ENCODE measurements at places on chromosomes 2 and 18.

DNA sequence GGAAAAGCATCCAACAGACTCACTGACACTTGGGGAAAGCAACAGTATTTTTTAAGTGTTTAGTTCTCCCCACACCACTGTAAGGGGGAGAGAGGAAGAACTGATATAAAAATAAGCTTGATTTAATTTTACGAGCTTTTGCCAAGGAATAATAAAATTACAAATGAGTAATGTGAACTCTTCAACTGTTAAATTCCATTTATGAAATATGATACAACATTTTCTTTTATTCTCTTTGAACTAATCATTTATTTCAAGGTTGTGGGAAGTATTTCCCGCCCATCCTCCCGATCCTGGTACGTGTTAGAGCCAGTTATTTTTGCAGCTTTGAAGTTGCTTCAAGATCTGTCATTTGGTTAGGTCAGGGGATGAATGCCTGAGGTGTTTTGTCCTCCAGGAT lies 35.2 kb downstream of the WDPCP start:
- DNase-seq = no peak

DNA sequence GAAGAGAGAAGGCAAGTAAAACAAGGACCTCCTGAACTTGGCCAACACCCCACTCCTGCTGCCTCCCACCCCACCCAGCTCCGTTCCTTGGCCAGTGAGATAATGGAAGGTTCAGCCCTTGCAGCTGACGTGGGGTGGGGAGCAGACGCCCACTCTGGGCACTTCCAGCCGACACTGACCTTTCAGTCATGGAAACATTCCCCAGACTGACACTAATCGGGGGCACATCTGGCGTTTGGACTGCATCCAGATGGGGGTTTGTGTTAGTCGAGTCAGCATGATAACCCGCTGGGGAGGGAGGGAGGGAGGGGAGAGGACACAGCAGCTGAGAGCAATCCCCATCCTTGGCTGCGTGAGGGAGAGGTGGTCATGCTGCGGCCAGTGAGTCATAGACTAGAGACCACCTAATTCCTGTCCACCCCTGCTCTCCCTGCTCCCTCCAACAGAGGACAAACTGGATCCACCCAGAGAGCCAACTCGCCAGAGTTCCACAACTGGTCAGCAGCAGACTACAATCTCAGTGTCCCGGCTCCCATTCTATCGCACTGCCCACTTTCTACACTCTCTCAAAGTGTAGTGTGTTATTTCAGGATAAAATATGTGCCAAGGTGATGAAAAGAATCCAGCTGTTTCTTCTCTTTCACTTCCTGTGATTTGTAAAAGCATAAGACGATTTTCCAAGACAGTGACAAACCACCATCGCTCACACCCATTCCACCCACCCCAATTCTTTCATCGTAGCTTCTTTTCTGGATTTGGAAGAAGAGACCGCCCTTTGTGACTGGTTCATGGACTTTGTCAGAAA lies 115.4 kb upstream of the PKDCC start:
- DNase-seq = no peak

- no peak for DNase-seq
Observed at GRCh38 chr18:62741584-62741983, 26.2 kb downstream of the PHLPP1 start.

- no peak for DNase-seq
Observed at GRCh38 chr18:78659748-78660147, 319.9 kb upstream of the SALL3 start.

DNA sequence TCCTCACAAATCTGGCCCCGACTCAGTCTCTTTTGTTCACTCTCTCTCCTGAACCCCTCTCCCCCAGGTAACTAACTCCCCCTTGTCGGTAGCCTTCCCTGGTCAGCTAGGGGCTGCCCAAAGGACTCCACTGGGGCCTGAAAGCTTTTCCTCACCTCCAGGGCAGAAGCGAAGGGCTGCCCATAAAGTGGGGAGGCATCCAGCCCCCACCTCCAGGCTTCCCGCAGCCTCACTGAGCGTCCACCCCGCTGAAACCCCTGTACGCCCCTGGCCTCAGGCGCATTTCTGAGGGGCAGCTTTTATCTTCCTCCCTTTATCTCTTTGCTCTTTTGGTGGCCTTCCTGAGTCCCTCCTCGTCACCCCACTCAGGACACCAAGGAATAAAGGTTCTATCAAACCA lies 249.3 kb downstream of the CYP26B1 start:
- DNase-seq = no peak

- DNase-seq = no peak
Observed at GRCh38 chr2:229511524-229511923, 202.8 kb downstream of the DNER start.

GRCh38 chr18:43367895-43368294 lies 90.6 kb upstream of the SYT4 start:
- DNase-seq = no peak

GRCh38 chr2:69968609-69969008 lies 7.2 kb upstream of the ASPRV1 start:
- DNase-seq = no peak

Data from stimulated activated CD8-positive, alpha-beta memory T cell treated with anti-CD3 and anti-CD28 coated beads, Interleukin-2, amount 100 ng/mL, for 1 hour (primary cell).